ENCODE measurements at places on chromosomes 2 and 18. TPM values are rescaled to one million over a fixed set of nuclear protein-coding genes. Genes with fewer than 3 reads are reported as not detected.

GRCh38 chr2:172783165-172783898 is 47.7 kb downstream of the RAPGEF4 start:
- DNase-seq: no peak

The REEP1 gene
- total RNA-seq: 23.6 TPM

GRCh38 chr2:168466834-168467565 is 10.9 kb downstream of the CERS6 start:
- DNase-seq: no peak

The DSG4 gene
- not detected for total RNA-seq

- no peak for DNase-seq
These were observed 93.5 kb upstream of the SLC14A2 start for GRCh38 chr18:45521777-45522176.

The LIMS3 gene
- total RNA-seq: 5.3 TPM

- peak; percentile 53 for DNase-seq
These were observed 216.4 kb downstream of the AGAP1 start for GRCh38 chr2:235709969-235710879.

DNA sequence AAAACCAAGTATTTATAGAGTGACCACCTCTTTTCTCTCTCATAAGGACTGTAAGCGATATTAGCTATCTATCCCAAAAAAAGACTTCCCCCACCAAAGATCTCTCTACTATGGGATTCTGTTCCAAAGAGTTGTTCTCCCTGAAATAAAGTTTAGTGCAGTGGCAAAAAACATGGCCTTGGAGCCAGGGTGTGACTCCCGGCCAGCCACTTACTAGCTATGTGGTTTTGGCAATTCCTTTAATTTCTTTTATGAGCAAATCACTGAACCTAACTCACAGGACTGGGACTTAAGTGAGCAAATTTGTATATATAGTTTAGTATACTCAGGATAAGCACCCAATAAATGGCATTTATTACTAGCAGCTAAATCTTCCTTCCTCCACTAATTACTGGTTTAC is 42.6 kb downstream of the SESTD1 start:
- DNase-seq: no peak

GRCh38 chr2:180848393-180848792 is 132.0 kb upstream of the UBE2E3 start:
- DNase-seq: no peak

GRCh38 chr2:49379406-49379805 is 225.1 kb upstream of the FSHR start:
- no peak for DNase-seq

The IGFBP5 gene
- 156 TPM for total RNA-seq

DNA sequence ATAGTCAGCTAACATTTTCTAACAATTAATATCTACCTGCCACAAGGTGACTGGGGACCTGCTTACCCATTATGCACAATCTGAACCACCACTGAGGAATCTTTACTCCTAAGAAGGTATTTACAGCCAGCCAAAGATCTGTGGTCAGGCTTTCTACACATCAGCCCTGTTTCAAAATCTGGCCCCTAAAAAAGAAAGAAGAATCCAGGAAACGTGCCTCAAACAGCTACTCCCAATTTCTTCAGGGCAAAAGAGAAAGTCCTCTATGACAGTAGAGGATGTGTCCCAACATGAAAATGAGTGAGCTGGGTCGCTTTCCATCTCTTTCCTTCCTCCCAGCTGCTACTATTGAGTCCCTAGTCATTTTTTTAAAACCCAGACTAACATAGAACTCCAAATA is 79.5 kb downstream of the EPB41L3 start:
- no peak for DNase-seq

DNA sequence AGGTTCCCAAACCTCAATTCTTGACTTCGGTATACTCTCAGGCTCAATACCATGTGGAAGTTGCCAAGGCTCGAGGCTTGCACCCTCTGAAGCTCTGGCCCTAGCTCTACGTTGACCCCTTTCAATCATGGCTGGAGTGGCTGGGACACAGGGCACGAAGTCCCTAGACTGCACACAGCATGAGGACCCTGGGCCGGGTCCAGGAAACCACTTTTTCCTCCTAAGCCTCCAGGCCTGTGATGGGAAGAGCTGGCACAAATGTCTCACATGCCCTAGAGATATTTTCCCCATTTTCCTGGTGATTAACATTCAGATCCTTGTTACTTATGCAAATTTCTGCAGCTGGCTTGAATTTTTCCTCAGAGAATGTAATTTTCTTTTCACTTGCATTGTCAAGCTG is 45.1 kb upstream of the CALCRL start:
- no peak for DNase-seq

- DNase-seq: no peak
These were observed 3.1 kb upstream of the SEH1L start for GRCh38 chr18:12944709-12945108.

- DNase-seq: no peak
These were observed 11.0 kb upstream of the KYNU start for GRCh38 chr2:142866426-142866825.

GRCh38 chr2:70785137-70785911 is 5.1 kb downstream of the FIGLA start:
- DNase-seq: no peak

The PER2 gene
- total RNA-seq: 4.7 TPM

DNA sequence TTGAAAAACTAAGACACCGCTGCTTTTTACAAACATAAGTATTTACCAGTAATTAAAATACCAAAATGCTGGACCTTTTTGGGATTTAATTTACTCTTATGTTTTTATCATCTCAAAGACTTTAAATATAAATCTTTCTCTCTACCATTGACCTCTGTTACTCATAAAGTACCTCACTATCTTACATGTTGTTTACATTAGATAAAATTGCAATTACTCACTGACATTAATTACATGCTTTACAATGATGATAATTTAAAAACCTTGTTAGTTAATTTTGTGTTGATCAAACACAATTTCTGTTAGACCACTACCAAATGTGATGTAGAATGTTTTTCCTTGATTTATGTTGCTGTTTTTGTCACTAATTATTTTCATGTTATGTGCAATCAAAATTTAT is 139.5 kb downstream of the PTH2R start:
- DNase-seq: no peak

DNA sequence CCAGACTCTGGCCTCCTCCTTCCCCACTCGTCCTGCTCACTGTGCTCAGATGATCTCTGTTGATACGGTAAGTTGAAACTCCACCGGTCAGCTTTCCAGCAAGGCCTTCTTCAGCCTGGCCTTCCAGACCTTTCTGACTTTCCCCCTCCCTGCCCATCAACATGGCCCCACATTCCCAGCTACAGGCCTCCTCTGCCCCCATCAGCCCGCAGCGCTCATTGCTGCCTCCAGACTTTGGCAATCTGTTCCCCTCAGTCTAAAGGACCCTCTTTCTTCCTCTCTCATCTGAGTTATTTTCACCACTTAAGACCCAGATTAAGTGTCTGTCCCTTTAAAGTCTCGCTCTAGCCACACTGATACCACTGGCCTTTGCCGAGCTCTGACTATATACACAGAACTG is 10.6 kb downstream of the LOXHD1 start:
- no peak for DNase-seq

DNA sequence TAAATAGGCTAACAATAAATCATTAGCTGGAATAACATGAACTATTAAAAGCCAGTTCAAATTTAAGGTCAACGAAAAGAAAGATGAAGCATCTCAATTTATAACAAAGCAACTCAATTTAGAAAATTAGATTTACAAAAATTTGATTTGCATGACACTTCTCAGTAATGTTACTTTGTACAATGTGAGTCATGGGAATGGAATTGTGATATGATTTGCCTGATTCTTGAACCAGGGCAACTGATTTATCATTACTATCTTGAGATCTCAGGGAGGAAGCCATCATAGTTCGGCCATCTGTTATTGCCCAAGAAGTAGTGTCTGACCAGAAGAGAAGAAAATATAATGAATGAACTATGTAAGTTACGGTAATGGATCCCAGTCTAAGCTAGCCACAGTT is 193.1 kb downstream of the RIT2 start:
- no peak for DNase-seq

DNA sequence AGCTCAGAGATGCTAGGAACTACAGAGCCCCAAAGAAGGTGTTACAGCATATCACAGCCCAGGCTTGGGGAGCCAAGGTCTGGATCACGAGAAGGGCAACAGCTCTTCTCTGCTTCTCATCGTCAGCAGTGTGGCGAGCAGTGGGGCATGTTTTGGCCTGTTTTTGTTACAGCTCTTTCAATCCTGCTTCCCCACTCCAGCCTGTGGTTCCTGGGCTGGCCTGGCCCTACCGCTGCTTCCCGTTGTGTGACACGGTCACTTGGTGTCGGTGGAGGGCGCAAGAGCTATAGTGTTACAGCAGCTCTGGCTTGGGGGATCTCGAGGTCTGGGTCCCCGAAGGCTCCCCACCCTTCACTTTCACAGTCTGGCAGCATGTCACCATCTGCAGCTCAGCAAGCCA is 870.2 kb downstream of the CBLN2 start:
- DNase-seq: peak; percentile 47

DNA sequence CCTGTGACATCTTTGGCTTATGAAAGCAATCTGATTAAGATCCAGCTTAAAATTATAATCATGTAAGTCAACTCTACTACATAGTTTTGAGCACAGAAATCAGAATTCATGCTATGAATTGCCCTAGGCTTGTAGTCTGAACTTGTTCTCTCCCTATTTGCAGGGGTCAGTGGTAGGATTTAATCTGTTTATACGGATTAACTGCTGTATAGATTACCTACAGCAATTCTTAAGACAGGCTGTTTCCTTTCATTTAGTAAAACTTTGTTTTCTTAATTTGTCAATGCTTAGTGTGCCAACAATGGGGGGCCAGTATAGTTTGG is 287.9 kb downstream of the PDE11A start:
- no peak for DNase-seq

DNA sequence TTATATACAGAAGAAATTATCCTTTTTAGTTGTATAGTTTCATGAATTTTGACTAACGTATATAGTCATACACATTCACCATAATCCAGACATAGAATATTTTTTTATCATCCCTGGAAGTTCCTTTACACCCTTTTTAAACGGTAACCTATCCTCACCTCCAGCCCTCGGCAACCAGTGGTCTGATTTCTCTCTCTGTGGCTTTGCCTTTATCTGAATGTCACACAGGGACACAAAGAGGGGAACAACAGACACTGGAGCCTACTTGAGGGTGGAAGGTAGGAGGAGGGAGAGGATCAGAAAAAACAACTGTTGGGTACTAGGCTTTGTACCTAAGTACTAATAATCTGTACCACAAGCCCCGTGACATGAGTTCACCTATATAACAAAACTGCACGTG is 191.9 kb downstream of the MC4R start:
- no peak for DNase-seq

The SERPINB13 gene
- total RNA-seq: not detected

DNA sequence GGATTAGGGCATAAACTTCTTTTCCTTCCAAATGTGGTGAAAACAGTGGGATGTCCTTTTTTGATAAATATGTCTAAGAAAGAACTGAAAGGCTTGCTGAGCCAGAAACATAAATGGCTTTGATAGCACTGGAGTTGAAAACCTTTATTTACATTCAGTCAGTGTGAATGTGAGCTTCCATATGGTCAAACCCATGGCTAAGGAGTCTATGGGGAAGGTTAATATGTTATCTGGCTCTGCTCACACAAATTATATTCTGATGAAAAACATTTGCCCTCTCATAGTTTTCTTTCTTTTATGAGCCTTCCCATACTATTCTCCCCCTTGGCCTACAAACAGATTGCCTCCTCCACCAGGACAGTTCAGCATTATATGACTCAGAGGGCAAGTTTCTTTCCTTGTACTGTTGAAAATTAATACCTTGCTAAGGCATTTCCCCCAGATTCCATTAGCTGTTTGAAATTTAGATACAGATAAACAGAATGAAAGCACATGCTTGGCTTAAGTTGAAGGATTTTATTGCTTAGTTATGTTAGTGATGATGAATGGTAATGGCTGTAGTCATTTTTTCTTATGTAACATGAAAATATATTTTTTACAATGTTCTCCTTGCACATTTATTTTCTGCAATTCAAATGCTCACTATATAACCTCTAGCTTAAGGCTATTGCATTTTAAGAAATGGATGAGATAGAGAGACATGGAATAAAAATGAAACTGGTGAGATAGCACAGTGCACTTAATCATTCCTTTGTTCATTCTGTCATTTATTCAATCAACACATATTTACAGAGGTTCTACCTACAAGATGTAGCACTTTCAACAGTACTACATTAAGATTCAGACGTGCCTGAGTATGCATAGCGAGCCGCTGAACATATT is 544.1 kb downstream of the LRRTM4 start:
- no peak for DNase-seq
